ENCODE measurements at places on chromosomes 6 and 20. TPM values are rescaled to one million over a fixed set of nuclear protein-coding genes. Genes with fewer than 3 reads are reported as not detected.

GRCh38 chr6:148177589-148178233 lies 164.9 kb upstream of the SASH1 start:
- DNase-seq, result peak; percentile 73

- peak; percentile 93 for DNase-seq
Measured at GRCh38 chr6:37029249-37029971, 24.0 kb downstream of the FGD2 start.

GRCh38 chr6:37019065-37019450 lies 13.6 kb downstream of the FGD2 start:
- no peak for DNase-seq

GRCh38 chr6:81226957-81227356 lies 525.5 kb downstream of the TENT5A start:
- no peak for DNase-seq

DNA sequence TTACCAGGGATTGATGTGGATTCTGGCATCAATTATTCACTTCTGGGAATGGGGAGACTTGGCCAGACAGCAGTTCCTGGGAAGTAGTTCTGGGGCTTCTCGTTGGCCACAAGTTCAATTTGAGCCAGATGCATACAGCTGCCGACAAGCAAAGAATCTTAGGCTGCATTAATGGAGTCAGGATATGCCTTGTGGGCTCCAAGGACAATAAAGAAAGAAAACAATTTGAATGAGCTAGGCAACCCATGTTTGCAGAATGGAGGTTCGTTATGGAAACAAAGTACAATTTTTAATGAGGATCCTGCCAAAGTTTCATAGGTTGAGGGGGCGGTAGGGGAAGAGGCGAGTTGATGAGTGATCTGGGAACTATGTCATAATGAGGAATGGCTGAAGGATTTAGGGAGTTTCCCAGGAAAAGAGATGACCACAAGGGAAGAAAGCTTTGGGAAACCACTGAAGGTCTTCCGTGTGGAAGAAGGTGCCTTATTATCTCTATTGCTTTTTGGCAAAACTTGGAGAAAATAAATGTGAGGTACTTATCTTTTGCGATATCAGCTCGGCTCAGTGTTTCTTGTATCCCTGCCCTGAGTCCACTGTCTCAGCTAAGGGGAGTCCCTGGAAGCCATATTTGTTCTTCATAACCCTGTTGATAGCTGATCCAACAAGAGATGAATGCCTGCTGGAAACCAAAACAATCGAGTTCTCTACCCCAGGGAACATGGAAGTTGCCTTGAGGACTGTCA lies 181.0 kb upstream of the ZNF217 start:
- peak; percentile 95 for DNase-seq

GRCh38 chr20:1085492-1086276 lies 32.7 kb upstream of the PSMF1 start:
- no peak for DNase-seq

GRCh38 chr20:40276301-40276700 lies 412.7 kb downstream of the MAFB start:
- DNase-seq, result peak; percentile 30

- DNase-seq, result peak; percentile 51
Measured at GRCh38 chr6:156827382-156827781, 50.2 kb downstream of the ARID1B start.

DNA sequence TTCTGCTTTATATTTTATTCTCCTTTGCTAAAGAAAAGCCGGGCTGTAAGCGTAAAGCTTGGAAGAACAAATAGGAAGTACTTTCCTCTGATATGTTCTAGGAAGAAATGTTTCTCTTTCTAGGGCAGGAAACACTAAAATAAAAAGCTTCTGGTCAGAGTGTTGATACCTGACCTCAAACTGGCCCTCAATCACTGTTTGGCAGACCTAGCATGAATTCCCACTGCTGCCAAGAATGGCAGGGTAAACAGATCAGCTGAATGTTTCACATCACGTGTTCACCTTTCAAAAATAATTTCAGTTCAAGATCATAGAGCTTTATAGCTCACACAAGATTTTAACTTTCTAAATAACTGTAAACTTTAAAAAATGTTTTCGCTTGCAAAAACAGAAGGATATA lies 2.9 kb downstream of the MPC1 start:
- DNase-seq, result no peak

DNA sequence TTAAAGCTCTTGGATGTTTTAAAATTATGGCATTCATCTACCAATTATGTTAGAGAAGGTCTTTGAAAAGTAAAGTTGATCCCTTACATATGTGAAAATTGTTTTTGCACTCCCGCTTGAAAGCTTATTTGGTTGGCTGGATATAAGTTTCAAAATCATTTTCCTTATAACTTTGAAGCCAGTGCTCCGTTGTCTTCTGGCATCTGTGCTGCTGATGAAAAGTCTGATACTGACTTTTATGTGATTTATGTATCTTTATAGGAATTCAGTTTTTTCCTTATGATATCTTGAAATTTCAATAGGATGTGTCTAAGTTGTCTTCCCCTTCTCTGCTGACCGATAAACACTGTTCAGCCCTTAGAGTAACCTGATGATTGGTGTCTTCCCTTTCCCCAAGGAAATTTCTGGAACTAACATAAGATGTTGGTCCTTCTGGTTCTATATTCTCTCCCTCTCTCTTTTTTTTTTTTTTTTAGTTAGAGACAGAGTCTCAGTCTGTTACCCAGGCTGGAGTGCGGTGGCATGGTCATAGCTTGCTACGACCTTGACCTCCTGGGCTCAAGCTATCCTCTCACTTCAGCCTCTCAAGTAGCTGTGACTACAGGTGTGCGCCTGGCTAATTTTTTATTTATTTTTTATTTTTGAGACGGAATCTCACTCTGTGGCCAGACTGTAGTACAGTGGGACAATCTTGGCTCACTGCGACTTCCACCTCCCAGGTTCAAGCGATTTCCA lies 12.7 kb downstream of the PANK2 start:
- DNase-seq, result no peak

GRCh38 chr6:104711371-104711770 lies 148.3 kb downstream of the HACE1 start:
- peak; percentile 61 for DNase-seq

GRCh38 chr6:13413900-13414555 lies 73.4 kb downstream of the GFOD1 start:
- DNase-seq, result peak; percentile 47

DNA sequence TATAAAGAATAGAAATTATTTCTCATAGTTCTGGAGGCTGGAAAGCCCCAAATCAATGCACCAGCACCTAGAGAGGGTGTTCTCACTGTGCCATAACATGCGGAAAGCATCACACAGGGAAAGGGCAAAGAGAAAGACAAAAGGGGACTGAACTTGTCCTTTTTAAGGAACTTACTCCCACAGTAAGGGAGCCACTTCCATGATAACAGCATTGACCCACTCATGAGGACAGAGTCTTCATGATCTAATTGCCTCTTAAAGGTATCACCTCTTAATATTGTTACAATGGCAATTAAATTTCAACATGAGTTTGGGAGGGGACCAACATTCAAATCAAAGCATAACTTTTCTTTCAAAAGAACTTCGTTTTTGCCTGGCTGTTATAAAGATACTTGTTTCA lies 582.2 kb upstream of the ARID1B start:
- no peak for DNase-seq

GRCh38 chr6:49457771-49458170 lies 5.3 kb downstream of the MMUT start:
- DNase-seq, result peak; percentile 6

- no peak for DNase-seq
Measured at GRCh38 chr6:27139756-27140579, 107.5 kb upstream of the PRSS16 start.

DNA sequence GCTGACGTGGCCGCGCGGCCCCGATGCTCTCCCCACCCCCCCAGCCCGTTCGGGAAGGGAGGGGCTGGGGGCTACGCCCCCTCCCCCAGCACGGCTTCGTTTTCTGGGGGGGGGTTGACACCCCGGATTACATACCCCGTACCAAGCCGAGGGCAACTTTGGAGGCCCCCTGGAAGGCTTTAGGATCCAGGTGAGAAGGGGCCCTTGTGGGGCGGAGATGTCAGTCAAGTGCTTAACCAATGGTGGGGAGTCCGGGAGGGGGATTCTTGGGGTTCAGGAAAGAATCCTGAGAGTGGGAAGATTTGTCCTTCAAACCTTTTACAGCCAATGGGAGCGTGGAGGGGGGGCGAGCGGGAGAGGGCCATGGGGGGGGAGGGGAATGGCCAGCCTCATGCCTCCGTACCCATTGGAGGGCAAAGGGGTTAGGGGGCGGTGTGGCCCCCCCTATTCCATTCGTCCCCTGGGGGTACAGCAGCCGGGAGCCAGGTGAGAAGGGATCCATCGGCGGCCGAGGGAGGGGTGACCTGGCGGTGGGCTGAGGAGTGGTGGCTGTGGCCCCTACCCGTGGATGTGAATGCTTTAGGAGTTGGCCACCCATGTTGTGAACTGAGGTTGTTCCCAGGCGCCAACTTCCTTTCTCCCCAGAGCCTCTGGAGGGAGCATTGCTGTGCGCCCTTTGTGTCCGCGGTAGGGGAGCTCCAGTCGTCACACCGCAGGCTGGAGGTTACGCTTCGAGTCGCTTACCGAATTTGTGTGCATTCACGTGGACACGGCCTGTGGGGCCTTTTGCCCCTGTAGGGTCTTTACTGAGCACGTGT lies 682 bp downstream of the BRD2 start:
- peak; percentile 91 for DNase-seq

DNA sequence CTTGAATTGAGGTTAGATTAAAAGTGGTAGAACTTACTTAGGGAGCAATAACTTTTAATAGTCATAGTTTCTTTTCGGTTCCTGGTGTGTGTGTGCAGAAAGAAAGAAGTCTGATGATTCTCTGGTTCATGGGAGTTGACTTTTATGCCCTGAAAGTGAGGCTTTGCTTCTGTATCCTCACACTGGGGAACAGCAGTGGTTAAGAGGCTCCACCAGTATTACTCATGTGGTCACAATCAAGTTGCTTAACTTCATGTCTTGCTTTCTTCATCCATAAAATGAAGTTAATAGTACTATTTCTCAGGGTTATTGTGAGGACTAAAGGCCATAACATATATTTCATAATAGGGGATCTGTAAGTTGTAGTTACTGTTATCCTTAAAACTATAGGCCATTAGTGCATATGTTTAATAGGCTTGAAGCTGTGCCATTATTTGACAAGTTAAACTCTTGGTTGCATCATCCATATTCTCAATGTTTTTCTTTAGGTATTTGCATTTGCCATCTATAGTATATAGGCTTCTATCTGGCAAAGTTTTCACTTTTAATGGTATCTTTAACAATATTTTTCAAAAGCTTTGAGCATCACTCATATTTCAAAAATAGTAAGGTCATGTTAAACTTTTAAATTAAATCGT lies 262.4 kb downstream of the PLCB1 start:
- peak; percentile 83 for DNase-seq

DNA sequence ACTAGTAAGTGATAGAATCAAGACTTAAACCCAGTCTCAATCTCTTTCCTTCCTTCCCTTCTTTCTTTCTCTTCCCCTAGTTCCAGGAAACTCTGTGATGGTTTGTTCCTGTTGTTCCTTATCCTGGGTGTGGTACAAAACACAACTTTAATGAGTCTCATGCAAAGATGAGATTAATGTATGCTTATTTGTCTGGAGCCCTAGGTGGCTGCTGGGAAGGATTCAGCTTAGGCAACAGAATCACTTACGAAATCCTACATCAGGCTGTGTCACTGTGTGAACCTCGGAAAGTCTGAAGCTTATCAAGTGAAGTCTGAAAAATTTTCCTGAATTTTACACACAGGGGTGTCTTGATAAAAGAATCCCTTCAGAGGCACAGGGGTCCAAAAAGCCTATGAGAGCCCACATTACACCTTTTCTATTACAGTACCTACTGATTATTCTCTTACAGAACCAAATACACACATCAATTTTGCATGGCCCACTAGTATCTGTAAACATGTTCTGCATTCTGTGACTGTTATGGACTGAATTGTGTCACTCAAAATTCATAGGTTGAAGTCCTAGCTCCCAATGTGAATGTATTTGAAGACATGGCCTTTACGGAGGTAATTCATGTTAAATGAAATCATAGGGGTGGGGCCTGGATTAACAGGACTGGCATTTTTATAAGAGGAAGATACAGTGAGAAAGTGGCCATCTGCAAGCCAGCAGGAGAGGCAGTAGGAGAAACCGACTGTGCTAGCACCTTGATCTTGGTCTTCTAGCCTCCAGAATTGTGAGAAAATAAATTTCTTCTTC lies 144.7 kb downstream of the MYB start:
- DNase-seq, result peak; percentile 13

DNA sequence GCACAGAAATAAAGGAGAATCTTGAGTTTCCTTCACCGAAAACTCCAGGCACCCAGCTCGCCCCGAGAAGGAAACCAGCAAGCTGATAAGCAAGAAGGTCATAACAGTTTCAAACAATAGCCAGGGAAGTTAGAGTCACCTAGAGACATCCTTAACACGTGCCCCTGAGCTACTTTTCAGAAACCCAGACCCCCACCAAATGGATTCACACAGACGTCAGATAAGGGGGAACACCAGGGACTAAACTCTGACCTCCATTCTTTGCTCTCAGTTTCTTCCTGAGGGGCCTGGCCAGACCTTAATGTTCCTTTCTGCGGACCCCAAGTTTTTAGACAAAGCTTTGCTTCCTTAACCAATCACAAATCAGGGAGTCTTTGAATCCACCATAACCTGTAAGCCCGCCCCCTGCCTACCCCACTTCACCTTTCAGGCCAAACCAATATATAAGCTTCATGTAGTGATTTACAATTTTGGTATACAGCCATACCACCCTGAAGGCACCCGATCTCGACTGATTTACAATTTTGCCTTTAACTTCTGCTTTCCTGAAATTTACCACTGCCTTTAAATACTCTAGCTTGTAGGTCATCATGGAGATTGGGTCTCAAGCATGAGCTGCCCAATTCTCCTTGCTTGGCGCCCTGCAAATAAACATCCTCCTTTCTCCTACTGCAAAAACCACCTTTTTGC lies 11.7 kb downstream of the SOD2 start:
- no peak for DNase-seq

- peak; percentile 16 for DNase-seq
Measured at GRCh38 chr20:49219924-49220831, 962 bp downstream of the DDX27 start.

VNN1 gene
- not detected for total RNA-seq

SRMS gene
- total RNA-seq, result not detected

OPRM1 gene
- total RNA-seq, result not detected

APOBEC2 gene
- not detected for total RNA-seq

CLIC1 gene
- 576 TPM for total RNA-seq

OR2J1 gene
- total RNA-seq, result not detected

GTSF1L gene
- total RNA-seq, result not detected

NOL4L gene
- 8.7 TPM for total RNA-seq

EBF4 gene
- total RNA-seq, result 0.76 TPM

Measured in GM23248 (cell line).